NCI-H774 (cell line): ENCODE measurements at places on chromosomes 5 and 9.

DNA sequence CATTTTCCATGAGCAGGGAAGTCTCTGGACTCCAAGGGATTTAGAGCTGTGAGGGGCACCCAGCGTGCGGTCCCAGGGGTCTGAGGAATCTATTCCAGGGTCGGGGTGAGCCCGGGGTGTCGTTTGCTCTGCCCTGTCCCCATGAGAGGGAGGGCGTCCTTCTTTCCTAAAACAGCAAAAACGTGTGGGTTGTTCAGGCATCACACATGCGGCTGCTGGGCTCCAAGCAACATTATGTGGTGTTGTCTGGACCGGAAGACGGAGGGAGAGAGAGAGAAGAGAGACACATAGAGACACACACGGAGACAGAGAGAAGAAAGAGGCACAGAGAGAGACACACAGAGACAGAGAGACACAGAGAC, 42.7 kb upstream of the COL5A1 start:
- DNase-seq, result no peak

GRCh38 chr9:116549786-116550660, 137.1 kb upstream of the TRIM32 start:
- no peak for DNase-seq

DNA sequence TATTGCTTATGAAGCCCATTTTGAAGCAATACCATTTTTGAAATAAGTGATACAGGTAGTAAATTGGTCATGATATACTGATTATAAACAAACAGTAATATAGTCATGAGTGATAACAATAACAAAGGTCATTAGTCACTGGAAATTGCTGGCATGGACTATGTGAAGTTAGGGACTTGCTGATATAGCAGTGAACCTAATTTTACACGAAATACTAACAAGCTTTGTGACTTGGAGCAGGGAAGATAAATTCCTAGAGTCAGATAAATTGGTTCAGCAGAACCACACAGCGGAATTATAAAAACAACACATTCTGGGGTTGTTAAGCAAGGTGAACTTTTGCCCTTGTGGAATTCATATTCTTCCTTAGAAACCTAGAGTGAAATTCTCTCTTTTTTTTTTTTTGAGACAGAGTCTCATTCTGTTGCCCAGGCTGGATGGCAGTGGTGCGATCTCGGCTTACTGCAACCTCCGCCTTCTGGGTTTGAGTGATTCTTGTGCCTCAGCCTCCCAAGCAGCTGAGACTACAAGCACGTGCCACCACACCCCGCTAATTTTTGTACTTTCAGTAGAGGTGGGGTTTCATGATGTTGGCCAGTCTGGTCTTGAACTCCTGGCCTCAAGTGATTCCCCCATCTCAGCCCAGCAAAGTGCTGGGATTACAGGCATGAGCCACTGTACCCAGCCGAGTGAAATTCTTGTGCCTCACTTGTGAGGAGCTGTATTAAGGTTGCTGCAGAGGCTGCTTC, 6.0 kb downstream of the UGCG start:
- DNase-seq, result no peak

DNA sequence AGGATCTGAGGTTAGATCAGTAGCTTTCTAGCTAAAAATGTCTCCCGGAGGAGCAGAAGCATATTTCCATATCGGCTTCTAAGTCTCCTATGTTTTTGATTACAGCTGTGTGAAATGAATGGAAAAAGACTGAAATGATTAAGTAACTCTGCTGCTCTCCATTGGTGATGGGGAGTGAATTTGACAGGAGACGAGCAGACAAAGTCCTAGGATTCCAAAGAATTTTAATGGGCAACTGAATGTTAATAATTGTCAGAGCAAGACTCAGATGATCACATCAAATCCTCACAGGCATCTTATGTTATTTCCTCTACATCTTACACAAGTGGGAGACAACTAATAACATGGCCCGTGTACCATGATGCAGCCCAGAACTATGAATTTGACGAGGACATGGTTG, 66.8 kb downstream of the LIX1 start:
- DNase-seq, result no peak

GRCh38 chr5:94689908-94690307, 71.4 kb downstream of the SLF1 start:
- DNase-seq, result no peak

DNA sequence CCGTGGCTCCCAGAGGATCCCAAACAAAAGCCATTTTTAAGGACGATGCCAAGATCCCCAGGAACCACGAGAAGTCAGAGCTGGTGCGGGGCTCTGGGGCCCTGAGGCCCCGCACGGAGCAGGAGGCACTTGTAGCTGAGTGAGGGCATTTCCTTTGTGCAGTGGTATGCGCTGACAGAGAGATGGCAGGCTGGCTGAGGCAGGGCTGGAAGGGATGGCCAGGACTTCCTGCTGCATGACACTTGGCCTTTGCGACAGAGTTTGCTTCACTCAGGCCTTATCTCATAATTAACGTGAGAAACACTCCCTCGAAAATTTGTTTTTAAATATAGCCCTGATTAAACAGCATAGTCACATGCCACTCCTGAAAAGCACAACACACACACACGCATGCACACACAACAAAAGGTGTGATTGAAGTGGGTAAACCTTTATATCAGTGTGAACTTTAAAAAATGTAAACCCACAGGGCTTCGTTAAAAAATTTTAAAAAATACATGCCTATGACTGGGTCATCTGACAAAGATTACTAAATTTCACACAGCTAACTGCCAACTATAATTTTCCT, 536.6 kb downstream of the PDE4D start:
- DNase-seq, result no peak

- DNase-seq, result no peak
These were observed 93.3 kb downstream of the TLE1 start for GRCh38 chr9:81595887-81596543.

- no peak for DNase-seq
These were observed 95.4 kb upstream of the KLF4 start for GRCh38 chr9:107584944-107585343.

DNA sequence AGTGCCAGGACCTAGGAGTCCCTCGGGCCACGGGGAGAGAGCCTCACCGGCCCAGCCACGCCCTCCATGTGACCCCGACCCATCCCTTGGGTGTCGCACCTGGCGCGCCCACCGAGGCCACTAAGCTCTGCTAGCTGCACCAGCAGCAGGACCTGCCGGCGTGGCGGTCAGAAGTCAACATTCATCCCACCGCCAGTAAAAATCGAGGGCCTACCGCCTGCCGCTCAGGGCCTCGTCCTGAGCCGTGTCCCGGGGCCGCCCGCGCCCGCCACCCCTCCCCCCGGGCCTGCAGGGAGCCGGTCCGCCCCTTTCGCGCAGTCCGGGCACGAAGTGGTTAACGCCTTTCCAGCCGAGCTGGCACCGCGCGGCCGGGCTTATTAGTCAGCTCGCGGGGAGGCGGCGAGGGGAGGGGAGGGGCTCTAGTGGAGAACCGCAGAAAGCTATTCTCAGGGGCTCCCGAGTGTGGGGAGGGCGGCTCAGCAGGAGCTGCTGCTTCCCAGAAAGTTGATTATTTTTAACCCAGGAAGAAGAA, 124.4 kb downstream of the C9orf50 start:
- peak; percentile 83 for DNase-seq
